ENCODE measurements at places on chromosomes 7 and 10.

DNA sequence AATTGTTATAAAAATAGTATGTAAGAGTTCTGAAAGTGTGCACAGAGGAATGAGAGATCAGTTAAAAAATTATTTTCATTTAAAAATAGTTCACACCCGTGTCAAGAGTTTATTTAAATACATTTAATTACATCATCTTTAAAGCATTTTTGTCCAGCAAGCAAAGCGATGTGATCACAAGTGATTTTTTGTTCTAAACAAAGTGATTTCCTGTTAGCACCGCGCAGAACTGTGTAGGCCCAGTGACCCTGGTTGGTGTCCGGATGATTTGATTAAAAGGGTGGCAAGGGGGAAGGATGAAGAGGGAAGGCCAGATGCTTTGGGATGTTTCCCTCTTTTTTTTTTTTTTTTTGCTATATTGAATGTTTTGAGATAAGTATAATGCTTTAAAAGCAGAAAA, 227.8 kb upstream of the PITRM1 start:
- no peak for DNase-seq

GRCh38 chr10:97685395-97685958, 1.6 kb downstream of the AVPI1 start:
- no peak for DNase-seq

DNA sequence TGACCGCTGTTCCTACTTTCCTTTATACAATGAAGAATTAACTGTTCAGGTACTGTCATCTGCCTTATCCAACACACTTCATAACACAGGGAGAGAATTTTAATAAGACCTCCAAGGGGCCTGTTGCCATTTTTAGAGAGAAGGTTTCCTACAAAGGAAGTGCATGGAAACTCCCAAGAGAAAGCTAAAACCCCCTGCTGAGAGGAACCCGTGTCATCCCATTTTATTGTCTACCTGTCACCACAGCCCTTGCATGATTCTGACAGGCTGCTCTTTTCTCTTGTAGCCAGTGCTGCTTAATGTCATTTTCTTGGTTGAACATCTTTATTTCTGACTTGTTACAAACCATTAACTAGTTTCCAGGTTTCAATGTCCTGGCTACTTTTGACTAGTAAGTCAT, 98.4 kb downstream of the SNX10 start:
- no peak for DNase-seq

- no peak for DNase-seq
Observed at GRCh38 chr7:2383543-2384274, 19.7 kb upstream of the CHST12 start.

DNA sequence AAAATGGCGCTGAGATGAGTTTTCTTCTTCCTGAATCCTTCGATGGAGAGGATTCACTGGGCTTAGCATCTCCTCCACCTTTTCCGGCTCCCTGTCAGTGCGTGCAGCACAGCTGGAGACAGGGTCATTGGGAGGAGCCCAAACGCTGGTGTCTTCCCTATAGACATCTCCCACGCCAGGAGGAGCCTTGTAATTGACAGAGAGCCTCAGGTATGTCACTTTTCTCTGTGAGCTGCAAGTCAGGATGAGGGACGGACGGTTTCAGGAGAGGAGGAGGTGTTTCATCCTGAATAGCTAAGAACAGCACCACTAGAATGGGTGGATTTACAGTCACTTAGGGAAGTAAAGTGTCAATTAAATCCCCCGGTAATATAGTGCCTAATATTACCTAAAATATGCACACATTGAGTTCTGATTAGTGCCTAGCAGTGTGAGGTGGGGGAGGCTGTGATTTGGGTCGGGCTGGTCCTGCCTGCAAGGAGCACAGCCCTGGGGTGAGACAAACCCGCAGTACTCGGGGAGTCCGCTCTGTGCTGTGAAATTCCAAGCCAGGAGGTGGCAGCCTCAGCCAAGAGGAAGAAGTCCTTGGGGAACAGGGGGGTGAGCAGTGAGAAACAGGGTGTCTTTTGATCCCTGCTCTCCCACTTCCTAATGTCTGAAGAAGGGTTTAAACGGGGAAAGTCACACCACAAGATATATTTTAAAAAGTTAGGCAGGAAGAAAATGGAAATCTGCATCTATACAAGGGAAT, 28.2 kb downstream of the IL15RA start:
- DNase-seq, result no peak

DNA sequence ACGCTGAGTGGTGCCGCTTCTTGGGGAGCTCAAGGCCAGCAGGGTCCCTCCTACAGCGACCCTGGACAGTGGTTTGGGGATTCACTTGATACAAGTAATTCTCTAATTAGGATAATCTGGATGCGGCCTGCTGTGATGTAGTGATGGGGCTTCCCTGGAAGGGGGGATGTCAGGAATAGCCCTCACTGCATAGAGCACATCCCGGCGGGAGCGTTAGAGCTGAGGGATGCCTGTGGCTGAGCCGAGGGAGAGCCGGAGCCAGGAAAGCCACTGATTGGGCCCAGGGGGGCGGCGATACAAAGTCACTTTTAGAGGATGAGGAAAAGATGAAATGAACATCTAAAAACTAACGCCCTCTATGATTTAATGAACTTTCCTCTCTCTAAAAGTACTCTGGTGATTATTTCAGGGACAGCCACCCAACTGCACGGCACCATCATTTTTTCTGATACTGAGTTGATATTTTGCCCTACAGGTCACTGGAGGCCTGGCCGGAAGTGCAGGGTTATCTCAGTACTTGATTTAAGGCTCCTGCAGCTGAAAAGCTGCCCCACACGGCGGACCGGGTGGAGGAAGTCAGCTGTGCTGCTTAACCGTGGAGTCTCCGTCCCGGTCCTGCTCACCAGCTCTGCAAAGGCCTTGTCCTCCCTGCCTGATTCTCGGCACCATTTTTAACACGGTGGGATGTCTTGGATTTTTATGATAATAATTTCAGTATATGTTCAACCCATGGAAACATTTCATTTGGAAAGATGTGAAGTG, 518.8 kb downstream of the DNAJB6 start:
- no peak for DNase-seq

DNA sequence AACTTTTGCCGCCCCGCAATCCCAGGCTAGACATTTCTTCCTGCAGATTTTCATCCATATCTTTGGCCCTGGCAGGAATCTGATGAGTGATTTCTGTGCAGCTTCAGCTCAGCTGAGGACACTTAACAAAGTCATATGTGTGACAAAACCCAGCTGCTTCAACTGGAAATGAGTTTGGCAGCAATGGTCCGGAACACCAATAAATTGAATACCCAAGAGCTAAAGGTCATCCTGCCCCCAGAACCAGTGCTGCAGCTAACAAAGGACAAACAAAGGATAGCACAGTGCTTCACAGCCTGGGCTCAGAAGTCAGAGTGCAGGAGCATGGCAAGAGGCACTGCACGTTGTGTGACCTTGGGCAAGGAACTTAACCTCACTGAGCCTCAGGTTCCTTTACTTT, 40.0 kb upstream of the TRIL start:
- no peak for DNase-seq

DNA sequence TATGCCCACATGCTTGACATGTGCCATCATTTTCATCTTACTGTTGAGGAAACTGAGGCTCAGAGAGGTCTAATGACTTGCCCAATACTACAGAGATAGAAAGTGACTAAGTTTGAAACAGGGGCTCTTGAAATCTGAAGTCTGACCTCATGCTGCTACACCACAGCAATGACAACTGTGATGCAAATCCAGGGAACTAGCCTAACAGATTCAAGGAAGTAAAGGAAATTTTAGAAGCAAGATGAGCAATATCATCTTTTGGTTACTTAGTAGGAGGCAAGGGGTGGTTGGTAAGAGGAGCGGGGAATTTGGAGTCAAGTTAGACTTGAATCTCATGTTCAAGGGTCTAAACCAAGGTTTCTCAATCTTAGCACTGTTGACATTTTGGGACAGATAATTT, 26.3 kb upstream of the OSBPL3 start:
- DNase-seq, result no peak

DNA sequence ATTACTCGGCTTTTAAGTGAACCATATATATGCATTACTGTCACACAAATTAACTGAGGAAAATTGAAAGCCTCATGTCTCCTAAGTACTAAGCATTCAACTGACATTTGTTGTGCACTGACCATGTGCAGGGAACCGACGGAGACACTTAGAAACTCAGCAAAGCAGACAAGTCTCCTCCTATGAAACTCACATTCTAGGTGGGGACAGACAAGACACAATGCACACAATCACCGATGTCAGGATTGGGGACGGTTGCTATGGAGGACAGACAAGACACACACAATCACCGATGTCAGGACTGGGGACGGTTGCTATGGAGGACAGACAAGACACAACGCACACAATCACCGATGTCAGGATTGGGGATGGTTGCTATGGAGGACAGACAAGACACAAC, 134.0 kb downstream of the PTPRN2 start:
- DNase-seq, result no peak

Data from stimulated activated CD4-positive, alpha-beta T cell treated with anti-CD3 and anti-CD28 coated beads, Interleukin-15, amount 100 ng/mL, for 1 hour (primary cell).